ENCODE measurements at places on chromosomes 4 and X.

DNA sequence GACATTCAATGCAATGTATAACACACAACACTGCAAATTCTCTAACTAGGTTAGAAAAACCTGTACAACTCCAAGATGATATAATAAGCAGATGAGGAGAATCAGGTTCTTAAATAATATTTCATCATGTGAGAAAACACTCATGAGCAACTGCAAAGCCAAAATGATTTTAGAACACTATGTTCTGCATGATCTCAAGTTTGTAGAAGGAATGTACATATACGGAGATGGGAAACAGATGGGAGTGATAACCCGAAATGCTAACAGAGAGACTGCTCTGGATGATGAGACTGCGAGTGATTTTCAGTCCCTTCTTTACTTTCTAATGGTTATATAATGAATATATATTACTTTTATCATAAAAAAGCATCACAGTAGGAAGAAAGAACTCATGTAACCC lies 80.9 kb downstream of the PCYT1B start:
- DNase-seq, result no peak

DNA sequence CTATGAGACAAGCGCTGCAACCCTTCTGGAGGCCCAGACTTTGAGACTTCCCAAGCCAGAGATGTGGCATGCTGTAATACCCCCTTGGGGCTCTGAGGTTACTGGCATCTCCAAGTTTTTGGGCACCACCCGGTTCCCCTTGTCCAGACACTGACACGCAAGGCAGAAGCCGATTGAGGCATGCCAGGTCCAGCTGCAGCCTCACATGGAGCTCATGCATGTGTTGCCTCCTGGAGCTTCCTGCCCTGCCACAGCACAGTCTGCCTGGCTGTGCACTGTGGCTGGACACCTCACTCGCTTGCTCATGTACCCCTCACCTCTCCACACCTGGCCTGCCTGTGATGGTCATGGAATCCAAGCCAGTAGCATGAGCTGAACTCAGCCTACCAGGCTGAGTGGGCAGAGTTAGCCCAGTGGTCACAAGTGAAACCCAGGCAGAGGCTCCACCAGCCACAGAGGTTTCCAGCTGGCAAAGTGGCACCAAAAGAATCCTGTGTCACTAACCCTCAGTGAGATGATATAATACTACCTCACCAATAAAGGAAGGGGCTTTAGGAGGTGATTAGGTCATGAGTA lies 789.2 kb upstream of the INTU start:
- no peak for DNase-seq

GRCh38 chr4:64935469-64936001 lies 526.3 kb upstream of the TECRL start:
- no peak for DNase-seq

DNA sequence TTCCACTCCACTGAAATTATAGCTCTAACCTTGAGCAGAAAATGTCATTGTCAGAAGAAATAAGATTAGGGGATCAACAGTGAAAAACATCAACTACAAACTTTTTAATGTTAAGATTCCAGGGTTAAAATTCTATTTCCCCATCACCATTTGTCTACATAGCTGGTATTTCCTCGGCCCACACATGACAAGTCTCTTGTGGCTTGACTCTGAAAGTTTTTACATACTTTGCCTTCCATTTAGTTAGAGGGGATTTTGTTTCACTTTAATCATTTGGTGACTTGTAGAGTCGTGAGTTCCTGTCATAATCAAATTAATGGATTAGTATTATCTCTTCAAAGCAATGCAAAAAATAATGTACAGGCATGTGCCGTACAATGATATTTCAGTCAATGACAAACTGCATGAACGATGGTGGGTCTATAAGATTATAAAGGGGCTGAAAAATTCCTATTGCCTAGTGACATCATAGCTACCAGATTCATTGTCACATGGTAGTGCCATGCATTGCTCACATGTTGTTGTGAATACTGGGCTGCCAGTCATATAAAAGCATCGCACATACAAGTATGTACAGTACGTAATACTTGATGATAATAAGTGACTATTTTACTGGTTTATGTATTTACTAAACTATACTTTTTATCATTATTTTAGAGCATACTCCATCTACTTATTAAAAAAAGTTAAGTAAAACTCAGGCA lies 72.0 kb downstream of the ING2 start:
- DNase-seq, result peak; percentile 8

- DNase-seq, result peak; percentile 79
These were observed 57.2 kb upstream of the FAM9C start for GRCh38 chrX:13101441-13102139.

GRCh38 chr4:26130173-26130572 lies 190.6 kb upstream of the RBPJ start:
- no peak for DNase-seq

DNA sequence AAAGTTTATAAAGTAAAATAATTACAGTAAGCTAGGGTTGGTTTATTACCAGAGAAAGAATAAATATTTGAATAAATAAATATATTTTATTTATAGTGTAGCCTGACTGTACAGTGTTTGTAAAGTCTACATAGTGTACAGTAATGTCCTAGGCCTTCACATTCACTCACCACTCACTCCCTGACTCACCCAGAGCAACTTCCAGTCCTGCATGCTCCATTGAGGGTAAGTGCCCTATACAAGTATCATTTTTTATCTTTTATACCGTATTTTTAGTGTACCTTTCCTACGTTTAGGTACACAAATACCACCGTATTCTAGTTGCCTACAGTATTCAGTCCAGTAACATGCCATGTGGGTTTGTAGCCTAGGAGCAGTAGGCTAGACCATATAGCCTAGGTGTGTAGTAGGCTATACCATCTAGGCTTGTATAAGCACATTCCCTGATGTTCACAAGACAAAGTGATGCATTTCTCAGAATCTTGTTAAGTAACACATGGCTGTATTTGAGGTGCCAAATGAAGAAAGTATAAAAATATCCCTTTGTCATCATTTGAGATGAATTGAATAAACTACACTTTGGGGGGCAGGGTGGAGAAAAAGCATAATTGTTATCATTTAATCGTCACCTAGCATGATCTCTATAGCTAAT lies 14.7 kb upstream of the KLHL8 start:
- DNase-seq, result no peak

DNA sequence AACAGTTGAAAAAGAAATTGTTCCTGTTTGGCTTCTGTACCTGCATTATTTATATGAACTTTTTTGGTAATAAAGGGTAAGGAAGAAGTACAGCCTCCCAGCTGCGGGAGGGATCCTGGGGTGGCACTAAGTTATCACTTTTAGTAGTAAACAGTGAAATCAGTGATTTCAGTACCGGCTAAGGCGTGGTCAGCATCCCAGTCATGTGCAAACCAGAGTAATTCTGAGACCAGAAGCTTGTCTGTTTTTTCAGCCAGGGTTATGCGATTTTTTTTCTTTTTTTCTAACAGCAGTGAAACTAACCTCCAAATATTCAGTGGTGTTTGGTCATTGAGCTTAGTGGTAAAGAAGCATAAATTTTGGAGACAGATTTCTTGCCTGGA lies 3.3 kb downstream of the EGF start:
- DNase-seq, result no peak

GRCh38 chrX:30327762-30328161 lies 18.6 kb upstream of the NR0B1 start:
- DNase-seq, result no peak

GRCh38 chrX:134949271-134949670 lies 41.5 kb upstream of the SMIM10 start:
- no peak for DNase-seq

DNA sequence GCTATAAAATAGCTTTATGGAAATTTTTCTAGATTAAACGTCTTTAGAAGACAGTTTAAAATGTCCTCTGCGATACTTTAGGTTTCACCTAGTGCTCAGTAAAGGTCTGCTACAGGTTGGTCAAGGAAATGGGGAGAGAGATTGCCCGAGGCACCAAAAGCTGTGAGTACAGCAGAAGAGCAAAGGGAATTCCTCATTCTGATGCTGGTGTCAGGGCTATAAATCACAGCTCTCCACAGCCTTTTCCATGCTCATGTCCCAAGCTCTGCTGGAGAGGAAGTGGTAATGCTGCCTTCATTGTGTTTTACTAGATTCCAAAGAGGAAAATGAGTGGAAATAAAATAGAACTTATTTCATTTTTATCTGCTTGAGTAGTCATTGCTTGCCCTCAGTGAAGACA lies 2060.4 kb downstream of the ARAP2 start:
- DNase-seq, result peak; percentile 29

DNA sequence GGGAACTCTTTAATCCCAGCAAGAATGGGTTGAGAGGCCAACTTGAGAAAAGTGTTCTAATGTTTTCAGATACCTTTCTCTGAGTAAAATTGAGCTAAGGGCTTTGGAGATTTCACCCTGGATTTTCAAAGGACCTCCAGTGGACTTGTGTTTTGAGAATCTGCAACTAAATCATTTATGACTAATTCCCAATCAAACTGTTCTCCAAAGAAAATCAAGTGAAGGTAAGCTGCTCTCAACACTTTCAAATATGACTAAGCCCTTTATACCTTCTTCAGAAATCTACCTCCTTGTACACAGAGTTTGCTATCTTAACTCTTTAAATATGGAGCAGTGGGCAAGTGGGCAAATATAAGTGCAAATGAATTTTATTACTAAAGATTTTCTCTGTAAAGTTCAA lies 392.9 kb downstream of the PDGFC start:
- no peak for DNase-seq

DNA sequence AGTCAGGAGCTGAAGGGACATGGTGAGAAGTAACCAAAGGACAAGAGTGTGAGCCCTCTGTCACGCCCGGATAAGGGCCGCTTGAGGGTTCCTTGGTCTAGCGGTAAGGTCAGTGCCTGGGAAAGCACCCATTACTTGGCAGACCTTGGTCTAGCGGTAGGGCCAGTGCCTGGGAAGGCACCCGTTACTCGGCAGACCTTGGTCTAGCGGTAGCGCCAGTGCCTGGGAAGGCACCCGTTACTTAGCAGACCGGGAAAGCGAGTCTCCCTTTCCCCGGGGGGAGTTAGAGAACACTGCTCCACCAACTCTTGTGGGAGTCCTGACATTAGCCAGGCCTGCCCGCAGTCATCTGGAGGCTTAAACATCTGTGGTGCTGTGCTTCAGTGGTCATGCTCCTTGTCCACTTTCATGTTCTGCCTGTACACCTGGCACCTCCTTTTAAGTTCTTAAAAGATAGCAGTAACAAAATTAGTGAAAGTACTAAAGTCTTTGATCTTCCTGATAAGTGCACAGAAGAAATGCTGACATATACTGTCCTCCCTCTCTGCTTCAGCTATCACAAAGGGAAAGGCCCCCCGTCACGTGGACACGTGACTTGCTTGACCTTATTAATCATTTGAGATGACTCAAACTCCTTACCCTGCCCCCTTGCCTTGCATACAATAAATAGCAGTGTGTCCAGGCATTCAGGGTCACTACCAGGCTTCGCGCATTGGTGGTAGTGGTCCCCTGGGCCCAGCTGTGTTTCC lies 9.3 kb upstream of the SEC24B start:
- DNase-seq, result no peak

- DNase-seq, result peak; percentile 53
These were observed 63.3 kb upstream of the ANXA10 start for GRCh38 chr4:168028970-168029597.

DNA sequence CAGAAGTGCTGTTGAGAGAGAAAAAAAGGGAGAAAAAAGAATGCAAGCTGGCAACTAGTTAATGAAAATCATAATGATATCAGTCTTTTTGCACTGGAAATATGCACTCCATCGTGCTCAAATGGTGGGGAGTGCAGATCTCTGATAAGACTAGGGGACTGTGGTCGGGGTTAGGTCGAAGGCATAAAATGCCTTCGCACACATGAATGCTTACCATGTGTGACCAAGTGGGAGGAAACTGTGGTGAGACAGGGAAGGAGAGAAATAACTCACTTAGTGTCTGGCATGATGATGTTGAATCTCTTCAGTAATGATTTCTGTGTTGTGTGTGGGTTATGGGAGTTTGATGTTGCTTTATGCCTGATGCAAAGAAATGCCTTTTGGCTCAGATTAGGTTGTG lies 358.9 kb downstream of the FBXO8 start:
- no peak for DNase-seq

- no peak for DNase-seq
These were observed 2.7 kb upstream of the GRIA3 start for GRCh38 chrX:123181233-123181914.

- DNase-seq, result no peak
These were observed 1456.1 kb upstream of the IGFBP7 start for GRCh38 chr4:58566260-58566659.

GRCh38 chr4:8160572-8160971 lies 2.0 kb upstream of the ABLIM2 start:
- no peak for DNase-seq

DNA sequence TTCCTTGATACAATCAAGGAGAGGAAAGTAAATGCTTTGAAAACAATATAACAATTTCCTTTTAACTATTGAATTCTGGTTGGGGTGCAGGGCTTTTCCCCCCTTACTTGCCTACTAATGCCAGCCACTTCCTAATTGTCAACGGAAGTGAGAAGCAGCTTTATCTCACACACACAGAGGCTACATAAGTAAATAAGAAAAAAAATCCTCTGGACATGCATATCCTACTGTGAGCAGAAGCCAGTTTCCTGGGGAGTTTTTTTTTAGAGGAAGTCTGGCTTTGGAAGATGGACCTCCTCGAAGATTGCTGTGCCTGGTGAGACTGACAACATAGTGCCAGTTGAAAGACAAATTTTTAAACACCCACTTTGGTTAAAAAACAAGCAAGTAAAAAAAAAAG lies 180.6 kb downstream of the OPHN1 start:
- DNase-seq, result no peak

DNA sequence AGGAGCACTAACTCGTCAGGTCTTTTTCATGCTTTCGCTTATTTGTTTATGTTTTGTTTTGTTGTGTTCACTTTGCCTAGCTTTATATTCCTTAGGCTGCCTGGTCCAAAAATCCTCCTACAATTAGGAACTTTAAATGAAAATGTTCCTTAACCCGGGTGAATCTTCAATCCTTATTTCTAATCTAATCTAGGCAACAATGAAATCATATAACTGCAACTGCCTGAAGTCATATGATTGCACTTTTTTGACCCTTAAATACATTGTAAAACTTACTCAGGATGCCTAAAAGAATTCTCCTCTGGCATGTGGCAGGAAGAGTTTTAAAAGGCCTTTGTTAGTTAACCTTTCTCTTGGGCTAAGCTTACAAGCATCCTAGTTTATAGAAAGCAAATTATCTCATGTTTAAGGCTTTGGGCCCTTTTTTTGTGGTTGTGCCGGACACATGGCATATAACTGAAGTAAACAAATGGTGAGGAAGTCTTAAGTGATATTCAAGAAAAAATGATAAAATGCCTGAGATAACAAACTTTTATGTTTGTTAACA lies 279.4 kb downstream of the FAT4 start:
- no peak for DNase-seq

GRCh38 chr4:8488791-8489369 lies 48.3 kb downstream of the TRMT44 start:
- no peak for DNase-seq

Measured in fibroblast of skin of scalp (primary cell).